AML-193 (cell line): ENCODE measurements at places on chromosomes 13 and 19.

- no peak for DNase-seq
Observed at GRCh38 chr19:57269515-57270250, 10.6 kb upstream of the ZNF460 start.

DNA sequence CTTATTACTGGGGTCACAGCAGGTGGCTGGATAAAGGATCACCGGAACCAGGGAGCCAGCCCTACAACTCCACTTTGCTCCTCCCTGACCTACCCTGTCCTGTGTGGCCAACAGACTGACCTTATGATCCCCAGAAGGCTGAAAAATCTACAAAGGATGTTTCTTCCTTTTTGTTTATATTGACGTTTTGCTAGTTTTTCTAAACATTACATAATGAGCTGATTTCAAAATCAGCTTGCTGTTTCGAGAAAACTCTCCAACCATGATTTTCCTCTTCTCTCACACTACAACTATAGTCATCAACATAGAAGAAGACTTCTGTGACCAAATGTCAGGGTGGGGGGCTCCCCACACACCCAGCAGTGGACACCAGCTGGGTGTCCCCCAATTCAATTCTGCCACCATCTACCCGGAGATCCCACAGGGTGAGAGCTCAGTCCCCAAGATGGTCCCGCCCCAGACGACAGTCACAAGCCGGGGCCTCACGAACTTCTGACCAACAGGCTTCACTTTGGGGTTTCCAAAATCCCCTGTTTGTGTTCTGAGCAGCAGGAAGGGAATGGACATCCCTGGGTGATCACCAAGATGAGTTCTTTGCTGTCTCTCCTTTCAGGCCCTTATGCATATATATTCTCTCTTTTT is 35.0 kb downstream of the ZNF536 start:
- DNase-seq = no peak

GRCh38 chr13:36839981-36840380 is 21.0 kb downstream of the RFXAP start:
- no peak for DNase-seq

DNA sequence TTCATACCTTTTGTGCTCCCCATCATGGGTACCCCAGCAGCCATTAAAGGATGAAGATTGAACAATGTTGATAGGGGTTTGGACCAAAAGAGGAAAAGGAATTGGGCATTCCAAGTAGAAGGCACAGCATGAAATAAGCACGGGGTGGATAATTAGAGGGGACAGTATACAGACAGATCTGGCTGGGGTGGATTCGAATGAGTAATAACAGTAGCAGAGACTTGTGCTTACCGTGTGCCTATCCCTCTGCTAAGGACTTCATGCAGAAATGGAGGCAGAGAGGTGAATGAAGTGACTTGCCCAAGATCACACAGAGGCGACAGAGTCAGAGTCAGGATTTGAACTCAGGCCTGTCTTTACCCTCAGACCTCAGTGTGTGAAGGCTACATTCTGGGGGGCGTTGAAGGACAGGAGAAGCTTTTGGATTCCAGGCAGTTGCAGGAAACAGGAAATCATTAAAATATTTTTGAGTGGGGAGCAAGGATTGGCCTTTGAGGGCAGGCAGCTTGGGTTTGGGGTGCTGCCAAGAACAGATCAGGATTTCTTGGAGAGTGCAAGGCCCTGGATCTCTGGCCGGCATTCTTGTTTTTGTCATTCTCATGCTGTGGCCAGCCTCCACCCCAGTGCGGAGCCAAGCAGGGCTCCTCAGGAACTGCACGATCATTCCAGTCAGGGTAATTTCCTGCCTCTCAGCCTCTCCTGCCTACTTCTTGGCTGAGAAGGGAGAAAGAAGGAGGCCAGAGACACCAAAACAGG is 18.7 kb downstream of the PAF1 start:
- no peak for DNase-seq

DNA sequence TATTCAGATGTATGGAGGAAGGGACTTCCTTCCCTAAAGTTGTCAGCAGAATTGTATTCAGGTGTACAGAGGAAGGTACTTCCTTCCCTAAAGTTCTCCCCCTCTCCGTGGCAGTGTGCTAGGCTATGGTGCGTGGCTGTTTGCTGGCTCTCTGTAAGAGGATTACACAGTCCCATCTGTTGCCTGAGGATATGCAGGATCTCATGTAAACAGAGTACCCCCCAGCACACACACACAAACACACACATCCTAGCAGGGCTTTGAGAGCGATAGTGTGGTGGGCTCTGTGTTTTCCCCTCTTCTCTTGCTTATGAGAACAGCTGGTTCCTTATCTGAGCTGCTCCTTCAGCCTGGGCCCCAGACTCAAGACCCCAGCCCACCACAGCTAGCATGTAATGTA is 10.3 kb downstream of the NEK5 start:
- no peak for DNase-seq

DNA sequence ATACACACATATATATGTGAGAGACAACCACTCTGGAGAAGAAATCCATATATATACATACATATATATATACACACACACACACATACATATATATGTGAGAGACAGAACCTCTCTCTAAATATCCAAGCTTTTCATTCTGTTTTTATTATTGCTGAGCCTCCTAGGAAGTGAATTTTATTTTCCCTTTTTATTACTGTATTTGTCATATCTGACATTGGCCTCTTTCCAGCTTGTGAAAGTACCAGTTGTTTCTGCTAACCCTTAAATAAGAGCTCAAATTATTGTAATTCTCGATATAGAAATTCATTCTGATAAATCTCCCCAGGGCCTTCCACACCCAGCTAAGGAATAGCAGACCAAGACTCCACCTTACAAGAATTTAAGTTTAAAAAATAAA is 81.0 kb downstream of the NUFIP1 start:
- DNase-seq = no peak

GRCh38 chr13:98489446-98490194 is 87.3 kb downstream of the STK24 start:
- DNase-seq = no peak

- no peak for DNase-seq
Observed at GRCh38 chr19:33465371-33465770, 56.2 kb downstream of the PEPD start.

DNA sequence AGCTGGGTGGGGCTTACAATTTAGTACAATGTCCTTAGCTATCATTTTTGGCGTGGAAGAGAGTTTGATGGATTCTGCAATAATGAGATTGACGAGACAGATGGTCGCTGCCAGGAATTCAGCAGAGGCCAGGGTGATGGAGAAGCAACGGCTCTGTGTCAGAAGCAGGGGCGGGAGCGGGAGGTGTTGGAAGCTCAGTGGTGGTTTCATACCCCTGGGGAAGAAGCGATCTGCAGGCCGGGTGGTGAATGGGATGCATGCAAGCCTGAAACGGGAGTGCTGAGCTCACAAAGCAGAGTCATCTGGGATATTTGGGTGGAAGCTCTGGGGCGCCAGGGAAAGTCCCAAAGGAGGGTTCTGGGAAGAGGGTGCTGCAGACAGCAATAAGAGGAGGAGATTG is 370.8 kb downstream of the ZNF536 start:
- DNase-seq = no peak

- DNase-seq = no peak
Observed at GRCh38 chr13:34224877-34225276, 406.9 kb downstream of the RFC3 start.

DNA sequence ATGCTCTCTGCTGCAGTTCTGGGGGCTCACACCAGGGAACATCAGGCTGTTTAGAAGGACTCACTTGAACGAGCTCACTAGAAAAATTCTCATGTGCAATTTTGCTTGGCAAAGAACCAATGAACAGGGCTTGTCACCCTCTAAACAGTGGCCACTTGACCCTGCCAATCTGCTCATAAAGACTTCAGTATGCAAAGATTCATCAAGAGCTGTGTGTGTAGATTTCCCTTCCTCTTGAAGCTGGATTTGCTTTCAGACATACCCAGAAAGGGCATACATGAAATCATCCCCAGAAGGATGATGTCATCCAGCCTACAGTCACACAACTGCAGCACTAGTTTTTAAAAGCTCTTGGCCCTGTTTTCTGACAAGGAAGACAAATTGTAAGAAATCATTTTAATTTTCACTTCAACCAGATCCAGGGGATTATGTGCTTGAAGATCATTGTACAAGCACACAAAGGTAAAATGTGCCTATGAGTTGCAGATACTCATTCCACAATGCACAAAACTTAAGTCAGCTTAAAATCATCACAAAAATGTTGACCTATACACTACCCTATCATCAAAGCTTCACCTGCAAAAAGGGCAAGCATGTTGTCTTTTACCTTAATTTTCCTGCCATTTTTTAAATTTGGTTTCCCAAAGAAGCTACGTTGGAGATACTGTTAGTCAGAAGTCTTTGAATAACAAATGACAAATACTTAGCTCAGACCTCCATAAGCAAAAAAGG is 5.2 kb upstream of the STK24 start:
- DNase-seq = no peak

- no peak for DNase-seq
Observed at GRCh38 chr19:55384131-55384919, at the start of gene TMEM238. Gene TMEM238 (minus strand): TSS chr19:55384292. CDS start chr19:55384259, 33 bp downstream.

DNA sequence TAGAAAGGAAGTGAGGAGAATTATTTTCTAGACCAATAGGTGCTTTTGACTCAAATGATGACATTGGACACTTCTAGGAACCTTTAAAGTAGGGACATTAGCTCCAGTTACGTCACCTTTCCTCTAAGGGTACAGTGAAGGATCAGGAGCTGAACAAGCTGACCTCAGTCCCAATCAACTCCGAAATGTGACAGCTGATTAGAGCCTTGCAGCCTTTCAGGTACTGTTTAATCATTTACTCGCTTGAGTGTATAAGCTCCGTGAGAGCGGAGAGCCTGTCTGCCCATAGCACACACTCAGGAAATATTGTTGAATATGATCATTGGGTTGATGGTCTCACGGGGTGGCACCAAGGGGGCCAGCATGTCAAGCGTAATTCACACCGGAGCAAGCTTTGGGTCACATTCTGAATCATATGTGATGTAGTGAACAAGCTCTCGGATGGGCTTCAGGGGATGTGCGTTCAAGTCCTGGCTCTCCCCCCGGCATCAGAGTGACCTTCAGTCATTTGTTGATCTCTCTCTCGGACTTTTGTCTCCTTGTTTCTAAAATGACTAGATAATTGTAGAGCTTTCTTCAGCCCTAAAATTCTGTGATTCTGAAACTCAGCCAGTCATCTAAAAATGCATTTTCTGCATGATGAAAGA is 141.9 kb downstream of the ZIC5 start:
- no peak for DNase-seq

GRCh38 chr13:39712626-39713025 is 57.2 kb downstream of the COG6 start:
- DNase-seq = no peak

DNA sequence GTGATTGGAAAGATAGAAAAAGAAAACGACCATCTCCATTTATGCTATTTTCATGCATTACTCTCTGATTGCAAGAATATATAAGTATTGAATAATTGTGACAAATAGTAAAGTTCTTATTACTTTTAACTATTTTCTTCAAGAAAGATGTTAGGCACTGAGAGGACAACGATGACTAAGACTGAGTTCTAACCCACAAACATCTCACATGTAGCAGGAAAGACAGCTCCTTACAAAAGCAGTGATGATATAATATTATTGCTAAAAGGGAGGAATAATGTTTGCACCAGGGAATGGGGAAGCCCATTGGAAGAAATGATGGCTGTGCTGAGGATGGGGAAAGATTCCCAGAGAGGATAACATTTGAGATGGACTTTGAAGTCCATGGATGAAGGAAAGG is 22.6 kb downstream of the RXFP2 start:
- no peak for DNase-seq

DNA sequence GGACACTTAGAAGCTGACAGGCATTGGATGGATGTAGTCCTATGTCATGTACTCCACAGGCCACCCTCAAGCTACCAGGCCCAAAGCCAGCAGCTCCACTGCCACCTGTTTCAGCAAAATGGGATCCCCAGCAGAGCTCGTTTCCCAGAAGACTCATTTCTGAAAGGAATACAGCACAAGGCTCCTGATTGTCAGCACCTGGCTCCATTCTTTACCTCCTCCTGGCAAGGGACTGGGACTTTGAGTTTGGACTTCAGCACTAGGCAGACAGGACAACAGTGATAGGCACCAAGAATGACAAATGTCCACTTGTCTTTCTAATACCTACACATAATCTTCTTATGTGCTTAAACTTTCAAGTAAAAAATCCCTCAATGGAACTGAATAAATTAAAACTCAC is 150.4 kb upstream of the RXFP2 start:
- DNase-seq = no peak
